ENCODE measurements at places on chromosomes 12 and 14.

- DNase-seq: no peak
Measured at GRCh38 chr12:119940897-119941296, 48.1 kb upstream of the BICDL1 start.

DNA sequence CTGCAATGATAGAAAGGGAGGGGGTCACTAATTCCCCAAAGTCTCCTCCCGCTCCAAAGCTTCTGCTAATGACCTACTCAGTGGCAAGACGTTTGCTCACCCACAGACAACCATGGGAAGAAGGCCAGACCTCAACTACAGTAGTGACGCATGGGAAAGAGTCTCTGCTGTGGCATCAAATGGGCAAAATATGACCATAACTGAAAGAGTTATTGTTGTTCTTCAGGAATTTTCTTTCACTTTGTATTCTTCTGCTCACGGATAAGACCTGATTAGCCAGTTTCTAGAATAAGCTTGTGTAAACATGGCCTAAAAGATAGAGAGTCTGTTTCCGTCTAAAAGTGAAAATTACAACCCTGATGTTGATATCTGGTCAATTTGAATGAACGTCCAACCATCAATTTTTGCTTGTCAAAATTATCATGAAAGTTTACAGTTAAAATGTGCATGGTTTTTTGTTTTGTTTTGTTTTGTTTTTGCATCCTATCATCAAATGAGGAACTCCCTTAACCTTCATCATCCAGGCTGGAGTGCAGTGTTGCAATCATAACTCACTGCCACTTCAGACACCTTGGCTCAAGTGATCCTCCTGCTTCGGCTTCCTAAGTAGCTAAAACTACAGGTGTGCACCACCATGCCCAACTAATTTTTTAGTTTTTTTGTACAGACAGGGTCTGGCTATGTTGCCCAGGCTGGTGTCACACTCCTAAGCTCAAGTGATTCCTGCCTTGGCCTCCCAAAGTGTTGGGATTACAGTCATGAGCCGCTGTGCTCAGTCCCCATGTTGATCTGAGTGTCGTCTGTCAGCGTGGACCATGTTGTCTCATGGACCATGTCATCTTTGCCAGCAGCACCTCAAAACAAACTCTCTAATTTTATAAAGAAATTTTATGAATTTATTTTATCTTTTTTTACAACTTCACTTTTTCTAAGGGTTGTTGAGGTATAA, 7.0 kb downstream of the KRT6B start:
- DNase-seq: no peak

GRCh38 chr14:94665121-94665520, 52.9 kb downstream of the SERPINA3 start:
- no peak for DNase-seq

DNA sequence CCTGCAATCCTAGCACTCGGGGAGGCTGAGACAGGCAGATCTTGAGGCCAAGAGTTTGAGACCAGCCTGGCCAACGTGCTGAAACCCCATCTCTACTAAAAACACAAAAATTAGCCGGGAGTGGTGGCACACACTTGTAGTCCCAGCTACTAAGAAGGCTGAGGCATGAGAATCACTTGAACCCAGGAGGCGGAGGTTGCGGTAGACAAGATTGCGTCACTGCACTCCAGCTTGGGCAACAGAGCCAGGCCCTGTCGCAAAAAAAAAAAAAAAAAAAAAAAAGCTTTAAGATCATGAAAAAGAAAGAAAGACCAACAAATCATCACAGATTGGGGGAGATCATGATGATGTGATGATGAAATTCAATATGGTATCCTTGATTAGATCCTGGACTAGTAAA, 30.6 kb downstream of the WDR89 start:
- no peak for DNase-seq

DNA sequence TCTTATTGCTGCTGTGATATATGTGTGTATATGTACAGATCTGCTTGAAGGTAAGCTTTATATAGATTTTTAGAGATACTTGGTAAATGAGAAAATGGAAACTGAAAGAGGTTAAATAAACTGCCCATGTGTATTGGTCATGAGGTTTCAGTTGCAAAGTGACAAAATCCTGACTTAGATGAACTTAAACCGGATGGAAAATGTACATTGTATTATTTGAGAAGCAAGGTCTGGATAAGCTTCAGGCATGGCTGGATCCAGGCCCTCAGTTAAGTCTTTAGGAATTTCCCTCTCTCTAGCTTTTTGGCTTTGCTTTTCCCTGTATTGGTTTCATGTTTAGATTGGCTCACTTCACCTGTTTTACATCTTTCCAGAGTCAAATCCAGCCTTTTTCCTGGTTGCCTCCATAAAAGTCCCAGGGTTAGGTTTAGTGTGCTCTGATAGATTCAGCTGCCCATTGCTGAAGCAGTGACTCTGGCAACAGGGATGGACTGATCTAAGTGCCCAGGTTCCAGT, 21.0 kb upstream of the MAP1LC3B2 start:
- DNase-seq: no peak

- DNase-seq: no peak
Measured at GRCh38 chr12:53090105-53090504, 7.4 kb upstream of the IGFBP6 start.

- no peak for DNase-seq
Measured at GRCh38 chr14:99964979-99965378, 100.2 kb upstream of the EVL start.

GRCh38 chr12:124520907-124521306, 46.5 kb downstream of the NCOR2 start:
- no peak for DNase-seq

DNA sequence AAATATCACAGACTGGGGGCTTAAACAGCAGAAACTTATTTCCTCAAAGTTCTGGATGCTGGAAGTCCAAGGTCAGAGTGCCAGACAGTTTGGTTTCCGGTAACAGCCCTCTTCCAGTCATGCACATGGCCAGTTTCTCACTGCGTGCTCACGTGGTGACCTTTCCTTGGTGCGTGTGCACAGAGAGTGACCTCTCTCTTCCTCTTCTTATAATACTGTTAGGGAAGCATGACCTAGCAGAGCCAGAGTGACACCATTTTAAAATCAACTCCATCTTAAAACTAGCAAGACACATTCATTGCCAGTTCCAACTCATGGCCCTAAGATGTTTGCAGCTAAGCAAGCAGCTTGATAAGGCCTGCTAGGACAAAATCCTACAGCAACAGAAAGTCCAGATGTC, 221.5 kb upstream of the DAAM1 start:
- DNase-seq: no peak

Data from T-helper 9 cell (primary cell).